ENCODE measurements at places on chromosomes 5 and 9.
A peak's percentile ranks its signal among the peaks of the same experiment; 100 is the strongest.

- DNase-seq = no peak
Observed at GRCh38 chr5:120684749-120685415, 220.8 kb downstream of the PRR16 start.

DNA sequence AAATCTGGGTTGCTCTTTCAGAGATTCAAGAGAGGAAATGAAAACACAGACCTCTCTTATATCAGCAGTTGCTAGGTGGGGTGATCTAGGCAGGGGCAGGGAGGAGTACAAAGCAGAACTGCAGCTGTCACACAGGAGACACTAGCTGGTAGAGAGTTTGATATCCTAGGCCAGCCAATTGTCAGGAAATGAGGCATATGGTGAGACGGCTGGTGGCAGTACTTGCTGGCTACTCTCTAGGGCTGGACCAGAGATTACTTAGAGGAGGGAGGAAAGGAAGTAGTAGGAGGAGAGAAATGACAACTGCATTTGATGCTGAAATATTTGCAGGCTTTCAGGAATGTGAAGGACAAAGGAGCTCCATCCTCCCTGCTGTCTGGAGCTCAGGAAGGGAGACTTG lies 113.8 kb downstream of the TRIM32 start:
- peak; percentile 24 for DNase-seq

- DNase-seq = no peak
Observed at GRCh38 chr5:167699432-167699831, 592.0 kb upstream of the WWC1 start.

DNA sequence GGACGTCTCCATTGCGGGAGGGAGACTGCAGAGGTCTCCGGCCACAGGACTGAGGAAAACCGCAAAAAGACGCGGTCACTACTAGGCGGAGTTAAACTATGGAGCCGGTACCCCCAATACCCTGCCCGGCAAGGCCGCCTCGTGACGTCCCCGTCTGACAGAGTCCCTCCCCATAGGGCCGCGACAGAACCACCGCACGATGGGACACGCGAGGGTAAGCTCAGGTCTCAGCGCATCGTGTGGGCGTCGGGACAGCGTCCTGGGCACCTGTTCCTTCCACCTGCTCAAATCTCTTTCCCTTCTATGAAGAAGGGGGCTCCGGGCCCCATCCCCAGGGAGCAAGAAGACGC lies 35.2 kb upstream of the GLDC start:
- DNase-seq = peak; percentile 52

- DNase-seq = no peak
Observed at GRCh38 chr5:176719113-176719739, 71.9 kb downstream of the TSPAN17 start.

DNA sequence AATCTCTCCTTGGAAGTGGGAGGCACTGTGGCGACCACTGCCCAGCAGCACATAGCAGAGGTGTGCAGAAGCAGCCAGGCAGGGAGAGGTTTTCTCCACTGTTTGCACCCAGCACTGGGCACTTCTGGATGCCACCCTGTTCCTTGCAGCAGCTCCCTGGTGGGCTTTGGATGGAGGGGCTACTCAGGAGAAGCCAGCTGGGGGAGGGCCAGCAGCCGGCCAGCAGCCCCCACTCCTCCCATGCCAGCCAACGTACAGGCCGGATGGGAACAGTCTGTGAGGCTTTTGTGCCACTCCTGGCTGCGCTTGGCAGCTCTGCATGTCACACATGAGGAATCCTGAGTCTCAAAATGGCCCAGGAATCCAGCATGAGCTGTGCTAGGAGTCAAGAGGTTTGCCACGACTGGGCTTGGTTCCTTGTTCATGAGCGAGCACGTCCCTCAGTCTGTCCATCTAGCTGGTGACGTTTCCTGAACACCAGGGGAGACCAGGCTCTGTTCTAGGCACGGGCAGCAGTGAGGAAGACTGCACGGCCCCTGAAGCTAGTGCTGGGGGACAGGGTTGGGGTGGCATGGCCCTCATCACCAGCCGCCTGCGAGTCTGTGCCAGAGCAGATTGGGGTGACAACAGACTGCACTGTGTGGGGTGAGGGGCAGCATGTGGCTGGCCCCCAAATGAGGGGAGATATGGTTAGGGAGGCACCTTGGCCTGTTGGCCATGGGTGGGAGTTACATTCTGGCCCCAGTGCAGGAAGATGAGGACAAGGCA lies 10.1 kb downstream of the PHF2 start:
- no peak for DNase-seq

DNA sequence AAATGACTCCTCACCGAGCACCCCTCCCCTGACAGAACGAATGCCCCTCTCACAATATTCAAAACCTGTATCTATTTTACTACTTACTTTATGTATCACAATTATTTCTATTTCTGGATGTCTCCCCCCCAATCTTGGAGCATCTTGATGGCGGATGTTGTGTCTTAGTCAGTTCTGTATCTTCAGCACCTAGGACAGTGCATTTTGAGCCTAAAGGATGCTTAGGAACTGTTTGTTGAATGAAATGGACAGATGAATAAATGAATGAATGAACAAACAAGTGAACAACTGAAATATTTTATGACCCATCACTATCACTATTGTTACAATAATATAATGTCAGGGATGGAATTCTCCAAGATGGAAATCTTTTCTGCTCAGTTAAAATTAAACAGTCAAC lies 295.7 kb downstream of the DNAH5 start:
- DNase-seq = no peak

DNA sequence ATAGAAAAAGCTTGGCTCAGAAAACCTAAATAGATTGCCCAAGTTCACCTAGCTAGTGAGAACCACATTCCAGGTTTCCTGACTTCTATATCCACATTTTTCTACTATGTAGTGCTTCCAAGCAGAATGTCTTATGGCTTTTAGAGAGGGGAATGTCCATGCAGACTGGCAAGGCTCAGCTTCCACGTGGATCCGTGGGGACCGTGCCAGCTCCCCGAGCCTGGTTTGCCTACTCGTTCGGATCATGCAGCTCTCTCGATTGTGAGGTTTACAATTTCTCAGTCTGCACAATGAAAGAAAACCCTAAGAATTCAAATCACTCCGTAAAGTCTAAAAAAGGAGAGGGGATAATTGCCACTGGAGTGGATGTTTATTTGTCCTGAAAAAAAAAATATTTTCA lies 256.5 kb upstream of the NR4A3 start:
- DNase-seq = no peak

DNA sequence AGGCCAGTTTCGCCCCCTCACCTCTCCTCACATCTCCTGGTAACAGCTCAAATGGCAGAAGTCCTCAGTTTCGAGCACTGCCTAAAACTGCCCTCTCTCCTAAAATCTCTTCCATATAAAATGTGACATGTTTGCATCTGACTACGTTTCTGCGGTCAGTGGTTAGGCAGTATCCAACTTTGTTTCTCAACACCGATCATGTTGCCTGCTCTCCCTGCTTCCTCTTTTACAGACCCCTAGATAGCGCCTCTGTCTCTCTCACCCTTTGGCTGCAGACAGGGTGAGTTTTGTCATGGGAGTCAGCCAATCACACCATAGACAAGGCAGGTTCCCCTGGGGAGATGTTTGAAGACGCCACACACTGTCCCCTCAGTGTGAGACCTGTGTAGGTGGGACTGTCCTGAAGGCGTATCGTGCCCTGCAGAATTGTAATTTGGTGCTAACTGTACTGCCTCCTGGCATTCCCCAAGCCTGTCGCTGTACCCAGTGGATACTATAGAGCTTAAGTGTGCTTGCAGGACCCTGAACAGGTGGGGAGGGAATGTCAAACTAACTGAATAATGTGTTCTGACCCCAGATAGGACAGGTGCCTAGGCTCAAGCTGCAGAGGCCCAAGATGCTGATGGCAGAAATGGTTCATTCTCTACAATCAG lies 1.1 kb downstream of the HEXB start:
- peak; percentile 66 for DNase-seq

- no peak for DNase-seq
Observed at GRCh38 chr5:9781275-9781674, 151.1 kb upstream of the TAS2R1 start.

DNA sequence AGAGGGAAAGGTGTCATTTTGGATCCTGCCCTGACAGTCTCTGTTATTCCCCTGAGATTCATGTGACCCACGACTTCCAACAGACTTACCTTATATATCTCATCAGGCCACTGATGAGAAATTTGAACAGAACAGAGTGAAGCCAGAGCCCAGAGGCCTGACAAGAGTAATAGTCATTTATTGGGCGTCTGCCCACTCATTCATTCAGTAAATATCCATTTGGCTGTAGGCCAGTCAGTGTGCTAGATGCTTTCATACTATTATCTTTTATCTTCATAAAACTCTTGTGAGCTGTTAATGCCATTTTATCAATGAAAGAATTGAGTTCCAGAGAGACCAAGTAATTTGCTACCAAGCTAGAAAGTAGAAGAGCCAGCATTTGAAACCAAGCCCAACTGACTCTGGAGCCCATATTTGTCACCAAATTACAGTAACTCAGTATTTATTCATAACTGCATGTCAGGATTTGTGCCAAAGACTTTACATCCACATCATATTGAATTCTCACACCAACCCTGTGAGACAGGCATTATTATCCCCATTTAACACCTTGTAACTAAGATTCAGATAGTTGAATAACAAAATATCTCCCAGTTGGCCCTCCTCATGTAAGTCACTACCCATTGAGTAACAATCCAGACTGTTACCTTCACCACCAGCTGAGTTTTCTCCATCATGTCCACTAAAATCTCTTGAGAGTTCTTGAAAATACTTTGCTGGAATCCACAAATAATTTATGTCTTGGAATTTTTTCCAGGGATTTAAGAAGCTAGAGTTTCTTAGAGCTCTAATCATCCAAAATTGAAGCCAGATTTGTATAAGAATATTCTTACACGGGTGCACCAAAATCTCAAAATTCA lies 2.5 kb downstream of the PTPDC1 start:
- no peak for DNase-seq

DNA sequence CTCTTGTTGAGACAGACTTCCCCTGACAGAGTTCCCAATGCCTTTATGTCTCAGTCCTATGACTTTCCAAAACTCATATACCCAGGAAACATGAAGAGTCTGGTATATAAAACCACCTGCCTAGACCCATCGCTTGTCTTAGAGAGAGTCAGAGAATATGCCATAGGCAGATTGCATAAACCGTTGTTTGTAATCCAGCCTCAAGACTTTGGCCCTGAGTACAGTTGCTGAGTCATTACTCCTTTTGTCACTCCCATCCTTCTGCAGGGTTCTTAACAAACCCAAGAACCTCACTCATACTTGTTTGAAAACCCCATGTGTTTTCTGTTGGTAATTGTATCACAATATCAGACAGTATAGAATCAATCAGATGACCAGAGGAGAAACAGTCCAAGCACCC lies 616.3 kb downstream of the SLCO4C1 start:
- DNase-seq = no peak
